Activated T-cell treated with anti-CD3 and anti-CD28 coated beads, Interleukin-2, amount 50 U/mL, for 4 hours (primary cell): ENCODE measurements at places on chromosomes 1 and 21. TPM values are rescaled to one million over a fixed set of nuclear protein-coding genes. Genes with fewer than 3 reads are reported as not detected.

DNA sequence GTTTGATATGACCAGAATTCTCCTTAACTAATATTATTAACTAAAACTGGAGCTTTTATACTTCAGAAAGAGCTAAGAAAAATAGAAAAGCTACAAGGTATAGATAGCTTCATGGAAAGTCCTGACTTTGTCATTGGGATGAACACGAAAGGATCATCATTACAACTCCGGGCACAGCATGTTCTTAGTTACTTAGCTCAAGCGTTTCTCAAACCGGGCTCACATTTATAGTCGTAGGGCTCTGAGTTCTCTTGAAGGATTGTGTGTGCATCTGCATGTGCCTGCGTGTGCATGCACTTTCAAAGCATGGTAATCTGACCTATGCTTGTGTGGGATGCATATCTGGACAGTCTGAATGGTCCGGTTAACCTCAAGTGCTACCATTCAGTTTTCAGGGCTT, 20.4 kb upstream of the MAP10 start:
- DNase-seq: no peak

DNA sequence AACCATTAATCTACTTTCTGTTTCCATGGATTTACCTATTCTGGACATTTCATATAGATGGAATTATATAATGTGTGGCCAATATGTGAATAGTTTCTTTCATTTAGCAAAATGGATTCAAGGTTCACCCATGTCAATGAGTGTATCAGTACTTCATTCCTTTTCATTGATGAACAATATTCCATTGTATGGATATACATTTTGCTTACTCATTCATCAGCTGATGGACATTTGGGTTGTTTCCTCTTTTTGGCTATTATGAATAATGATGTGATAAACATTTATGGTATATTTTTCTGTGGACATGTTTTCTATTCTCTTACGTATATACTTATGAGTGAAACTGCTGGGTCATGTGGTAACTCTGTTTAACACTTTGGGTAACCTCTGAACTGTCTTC, 97.8 kb downstream of the SCMH1 start:
- no peak for DNase-seq

HHIPL2 gene
- 1.7 TPM for total RNA-seq

GRCh38 chr21:43778469-43779335, 2.6 kb upstream of the CSTB start:
- no peak for DNase-seq
